ENCODE measurements at places on chromosomes 4 and X.

DNA sequence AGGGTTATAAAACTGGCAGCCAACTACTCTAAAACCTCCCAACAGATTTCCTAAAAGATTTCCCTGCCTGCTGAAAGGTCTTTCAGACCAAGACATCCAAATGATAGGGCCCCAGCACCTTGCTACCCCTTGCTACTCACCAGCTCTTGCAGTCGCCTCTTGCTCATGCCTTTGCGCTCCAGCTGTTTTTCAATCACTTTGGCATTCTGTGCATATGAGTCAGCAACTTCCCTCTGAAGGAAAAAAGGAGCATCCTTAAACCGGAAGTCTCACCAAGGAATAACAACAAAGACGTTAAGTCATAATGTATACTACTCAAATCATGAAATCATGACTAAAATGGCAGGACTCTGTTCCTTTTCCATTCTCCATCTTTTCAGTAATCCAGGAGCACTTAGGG lies 24.0 kb downstream of the STEEP1 start:
- DNase-seq, result no peak

DNA sequence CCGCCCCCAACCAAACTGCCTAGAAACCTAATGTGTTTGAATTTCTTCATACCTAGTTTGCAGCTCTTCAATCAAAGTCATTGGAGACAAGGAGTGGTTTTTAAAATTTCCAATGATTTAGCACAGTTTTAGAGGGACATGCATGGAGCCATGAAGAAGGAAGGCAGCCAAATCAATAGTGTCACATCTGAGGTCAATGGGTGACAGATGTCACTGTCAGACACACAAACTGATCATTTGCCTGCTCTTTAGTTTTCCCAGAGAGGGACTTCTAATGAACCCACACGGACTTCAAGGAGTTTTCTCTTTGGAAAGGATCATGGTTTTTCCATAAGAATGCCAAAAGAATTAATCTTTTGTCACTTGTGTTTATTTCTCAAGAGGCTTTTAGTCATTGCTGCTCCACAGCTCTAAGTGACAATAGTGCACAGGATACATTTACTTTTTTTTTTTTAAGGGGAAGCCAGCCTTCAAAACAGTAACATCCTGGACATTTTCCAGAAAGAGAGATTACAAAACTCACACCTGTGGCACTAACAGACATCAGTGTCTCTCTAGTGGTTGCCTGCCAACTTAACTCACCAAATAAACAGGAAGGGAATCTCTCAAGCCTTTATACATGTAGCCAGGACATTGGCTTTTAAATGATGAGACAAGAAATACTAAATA lies 251.1 kb upstream of the DIAPH2 start:
- DNase-seq, result no peak

GRCh38 chr4:48997962-48998361 lies 11.9 kb downstream of the CWH43 start:
- DNase-seq, result no peak

GRCh38 chrX:67555578-67556203 lies 11.9 kb downstream of the AR start:
- DNase-seq, result no peak

- no peak for DNase-seq
Observed at GRCh38 chrX:135513130-135513515, 7.3 kb upstream of the INTS6L start.

- DNase-seq, result no peak
Observed at GRCh38 chr4:150683775-150684350, 101.9 kb downstream of the MAB21L2 start.

- DNase-seq, result no peak
Observed at GRCh38 chrX:9745417-9746115, 20.1 kb downstream of the GPR143 start.

GRCh38 chr4:89298155-89298554 lies 9.4 kb downstream of the GPRIN3 start:
- DNase-seq, result no peak

DNA sequence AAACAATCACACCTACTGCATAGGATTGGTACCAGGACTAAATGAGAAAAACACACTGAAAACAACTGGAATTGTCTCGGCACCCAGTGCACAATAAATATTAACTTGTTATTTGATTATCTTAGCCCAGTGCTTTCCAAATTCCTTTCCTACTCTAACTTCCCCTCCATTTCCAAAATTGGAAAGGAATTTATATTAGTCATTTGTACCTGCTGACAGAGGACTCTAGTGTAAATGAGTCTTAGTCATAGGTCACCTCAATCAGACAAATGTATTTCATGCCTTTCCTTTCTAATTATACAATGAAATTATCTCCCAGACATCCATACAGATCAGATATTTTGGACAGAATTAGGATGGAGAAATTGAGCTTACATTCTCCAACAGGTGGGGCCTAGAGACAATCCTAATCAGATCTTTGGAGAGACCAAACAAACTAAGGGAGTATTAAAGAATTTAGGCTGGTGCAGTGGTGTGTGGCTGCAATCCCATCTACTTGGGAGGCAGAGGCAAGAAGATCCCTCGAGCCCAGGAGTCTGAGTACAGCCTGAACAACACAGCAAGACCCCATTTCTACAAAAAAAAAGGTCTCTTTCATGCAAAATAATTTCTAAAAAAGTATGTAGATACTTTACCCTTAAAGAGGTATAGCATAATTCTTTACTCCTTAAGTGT lies 10.1 kb downstream of the SH3D19 start:
- DNase-seq, result no peak

DNA sequence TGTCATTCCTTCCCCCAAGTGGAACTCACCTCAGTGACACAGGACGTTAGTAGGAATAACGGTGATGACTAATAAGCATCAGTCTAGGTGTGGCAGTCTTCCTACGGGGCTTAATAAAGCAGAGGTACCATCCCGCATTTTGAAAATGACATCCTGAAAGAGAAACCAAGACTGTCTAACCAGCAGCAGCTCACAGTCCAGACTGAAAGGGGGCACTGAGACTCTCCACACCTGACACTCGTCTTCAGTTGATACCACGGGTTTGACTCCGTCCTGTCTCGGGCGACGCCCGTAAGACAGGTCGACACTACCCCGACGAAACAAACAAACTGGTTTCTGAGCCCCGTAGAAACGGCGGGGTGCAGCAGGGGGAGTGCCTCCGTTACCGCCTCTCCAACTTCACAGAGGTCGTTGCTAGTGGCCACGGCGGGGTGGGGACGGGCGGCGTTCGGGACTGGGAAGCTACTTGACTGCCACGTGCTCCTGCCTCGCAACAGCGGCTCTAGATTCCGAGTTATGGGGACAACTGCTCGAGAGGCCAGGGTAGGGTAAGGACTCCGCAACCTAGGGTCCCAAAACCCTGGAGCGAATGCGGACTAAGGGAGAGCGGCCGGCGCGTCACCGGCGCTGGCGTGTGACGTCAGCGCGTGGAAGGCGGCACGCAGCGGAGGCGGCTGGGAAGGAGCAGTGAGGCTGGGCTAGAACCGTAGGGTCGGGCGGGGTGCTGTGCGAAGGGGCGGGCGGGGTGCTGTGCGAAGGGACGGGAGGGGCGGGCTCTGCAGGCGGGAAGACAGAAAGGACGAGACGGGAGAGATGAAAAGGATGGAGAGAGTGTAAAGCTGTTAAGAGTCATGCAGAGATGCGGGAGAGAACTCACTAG lies at the start of gene NEK1:
Gene NEK1 (minus strand): TSS at position 593 of the 880 bp plus-strand sequence. CDS start 9,953 bp downstream, outside the sequence.
- peak; percentile 82 for DNase-seq

GRCh38 chr4:13611283-13611842 lies 16.2 kb downstream of the BOD1L1 start:
- DNase-seq, result no peak

DNA sequence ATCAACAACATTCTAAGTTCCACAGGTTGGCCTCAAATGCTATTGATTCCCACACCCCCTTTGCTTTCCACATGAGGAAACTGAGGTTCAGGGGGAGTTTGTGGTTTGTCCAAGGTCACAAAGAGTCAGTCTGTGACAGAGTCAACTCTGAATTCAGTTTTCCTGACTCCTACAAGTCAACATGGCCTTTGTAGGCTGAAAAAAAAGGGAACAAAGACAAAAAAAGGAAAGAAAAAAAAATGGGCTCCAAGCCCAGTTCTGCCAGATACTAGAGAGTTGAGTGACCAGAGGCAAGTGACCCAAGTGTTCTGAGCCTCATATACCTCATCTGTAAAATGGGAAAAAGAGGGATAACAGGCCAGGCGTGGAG lies 16.5 kb upstream of the PIM2 start:
- DNase-seq, result no peak

DNA sequence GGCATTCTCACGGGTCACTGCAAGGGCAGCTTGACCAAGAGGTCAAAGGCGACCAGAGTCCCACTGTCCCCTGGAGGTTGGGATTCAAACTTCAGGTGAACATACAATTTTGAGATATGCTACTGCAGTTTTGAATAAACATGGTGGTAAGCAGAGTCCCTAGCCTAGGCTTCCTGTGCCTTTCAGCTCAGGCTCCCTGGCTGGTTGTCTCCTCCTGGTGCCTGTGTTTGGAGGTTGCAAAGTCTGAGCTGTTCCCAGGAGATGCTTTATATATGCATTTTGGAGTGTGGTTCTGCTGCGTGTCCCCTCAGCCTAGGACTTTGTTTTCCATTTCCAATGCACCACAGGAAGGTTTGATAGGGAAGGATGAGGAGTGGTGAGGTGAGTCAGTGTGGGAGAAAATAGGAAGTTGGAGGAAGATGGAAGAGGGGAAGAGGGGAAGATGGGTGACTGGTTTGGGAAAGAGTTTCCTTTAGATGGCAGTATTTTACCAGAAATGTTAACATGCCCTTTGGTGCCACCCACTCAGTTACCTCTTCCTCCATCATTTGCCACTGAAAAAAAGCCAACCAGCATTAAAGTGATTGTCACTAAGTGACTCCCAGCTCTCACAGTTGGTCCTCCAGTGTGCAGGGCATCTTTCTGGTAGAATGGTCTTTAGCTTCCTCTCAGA lies 211.7 kb upstream of the AGTR2 start:
- peak; percentile 23 for DNase-seq

GRCh38 chr4:48985602-48985975 lies 486 bp upstream of the CWH43 start:
- no peak for DNase-seq
